ENCODE measurements at places on chromosomes 3 and 15. TPM values are rescaled to one million over a fixed set of nuclear protein-coding genes. Genes with fewer than 3 reads are reported as not detected.

Gene IL20RB
- 1.0 TPM for total RNA-seq

Gene SMAD6
- 64.5 TPM for total RNA-seq

Gene SNRK
- total RNA-seq, result 11.5 TPM

Gene NR2E3
- total RNA-seq, result not detected

Gene CFAP91
- total RNA-seq, result 0.17 TPM

Gene C3orf49
- total RNA-seq, result not detected

Gene GOLGA8Q
- total RNA-seq, result 2.3 TPM

Gene PIK3CA
- total RNA-seq, result 19.4 TPM

Gene AGBL1
- total RNA-seq, result not detected

Gene UBE2E2
- 74.5 TPM for total RNA-seq

Gene ZDHHC3
- total RNA-seq, result 56.6 TPM

GRCh38 chr3:24764236-24764915 is 269.7 kb upstream of the THRB start:
- no peak for DNase-seq

- no peak for DNase-seq
Observed at GRCh38 chr3:27666708-27667107, 55.4 kb downstream of the EOMES start.

- peak; percentile 46 for DNase-seq
Observed at GRCh38 chr15:29143909-29144635, 125.5 kb downstream of the NSMCE3 start.

DNA sequence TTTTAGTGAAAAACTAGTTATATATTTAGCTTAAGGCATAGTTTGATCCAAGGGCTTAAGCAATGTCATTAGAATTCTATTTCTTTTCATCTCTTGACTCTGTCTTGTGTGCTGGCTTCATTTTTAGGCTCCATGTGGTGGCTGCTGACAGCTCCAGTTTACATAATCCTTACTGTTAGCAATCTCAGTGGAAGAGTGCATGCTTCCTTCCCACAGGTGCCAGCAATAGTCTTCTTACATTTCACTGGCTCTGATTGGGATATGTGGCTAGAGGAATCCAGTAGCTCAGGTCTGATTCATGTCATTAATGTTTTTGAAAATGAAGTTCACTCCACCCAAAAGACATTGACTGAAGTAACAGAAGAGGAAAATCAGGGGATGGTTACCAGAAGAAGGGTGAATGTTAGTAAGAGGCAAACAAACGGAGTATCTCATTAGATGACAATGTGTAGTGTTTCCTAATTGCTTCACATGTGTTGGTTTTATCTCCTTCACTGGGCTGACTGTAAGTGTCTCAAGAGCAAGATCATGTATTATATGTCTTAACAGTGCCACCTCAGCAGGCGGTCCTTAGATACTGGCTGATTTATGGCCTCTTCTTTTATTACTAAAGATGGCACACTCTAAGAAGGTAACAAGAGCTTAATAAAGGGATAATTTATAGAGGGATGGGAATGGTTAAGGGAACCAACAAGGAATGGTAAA is 25.6 kb upstream of the TCF12 start:
- no peak for DNase-seq

GRCh38 chr3:30890907-30891306 is 3.6 kb downstream of the GADL1 start:
- DNase-seq, result no peak

- DNase-seq, result no peak
Observed at GRCh38 chr15:71634820-71635560, 175.4 kb upstream of the NR2E3 start.

- peak; percentile 30 for DNase-seq
Observed at GRCh38 chr3:72448858-72449257, 399.4 kb downstream of the SHQ1 start.

DNA sequence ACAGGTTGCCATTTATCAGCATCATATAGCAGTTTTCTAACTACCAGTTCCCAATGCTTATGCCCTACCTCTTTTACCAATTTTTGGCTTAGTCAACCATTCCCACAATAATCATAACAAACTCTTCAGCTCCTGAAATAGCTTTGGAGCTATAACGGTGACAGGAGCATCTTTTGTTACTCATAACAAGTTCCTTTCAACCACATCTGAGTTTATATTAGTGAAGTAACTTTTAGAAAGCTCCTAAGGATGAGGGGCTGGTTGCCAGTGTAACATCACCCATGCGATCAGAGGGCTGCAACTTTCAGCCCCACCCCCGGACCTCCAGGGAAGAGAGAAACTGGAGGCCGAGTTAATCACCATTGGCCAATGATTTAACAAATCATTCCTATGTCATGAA is 495.3 kb upstream of the RASGRP1 start:
- no peak for DNase-seq

- no peak for DNase-seq
Observed at GRCh38 chr3:58495101-58495500, 3.2 kb downstream of the KCTD6 start.

DNA sequence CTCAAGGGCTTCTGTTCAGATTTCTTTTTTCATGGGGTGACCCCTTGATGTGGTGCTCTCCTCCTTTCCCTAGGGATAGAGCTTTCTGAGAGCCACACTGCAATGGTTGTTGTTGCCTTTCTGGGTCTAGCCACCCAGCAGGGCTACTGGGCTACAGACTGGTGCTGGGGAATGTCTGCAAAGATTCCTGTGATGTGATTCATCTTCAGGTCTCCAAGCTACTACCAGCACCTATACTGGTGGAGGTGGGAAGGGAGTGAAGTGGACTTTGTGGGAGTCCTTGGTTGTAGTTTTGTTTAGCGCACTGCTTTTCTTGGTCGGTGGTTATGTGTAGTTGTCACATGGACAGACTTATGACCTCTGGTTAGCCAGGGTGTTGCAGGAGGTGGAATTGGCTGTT is 392.3 kb upstream of the CNTN6 start:
- DNase-seq, result no peak

GRCh38 chr3:49469037-49469935 is 781 bp upstream of the DAG1 start:
- peak; percentile 12 for DNase-seq

- DNase-seq, result no peak
Observed at GRCh38 chr3:196054661-196055060, 27.2 kb downstream of the TFRC start.

DNA sequence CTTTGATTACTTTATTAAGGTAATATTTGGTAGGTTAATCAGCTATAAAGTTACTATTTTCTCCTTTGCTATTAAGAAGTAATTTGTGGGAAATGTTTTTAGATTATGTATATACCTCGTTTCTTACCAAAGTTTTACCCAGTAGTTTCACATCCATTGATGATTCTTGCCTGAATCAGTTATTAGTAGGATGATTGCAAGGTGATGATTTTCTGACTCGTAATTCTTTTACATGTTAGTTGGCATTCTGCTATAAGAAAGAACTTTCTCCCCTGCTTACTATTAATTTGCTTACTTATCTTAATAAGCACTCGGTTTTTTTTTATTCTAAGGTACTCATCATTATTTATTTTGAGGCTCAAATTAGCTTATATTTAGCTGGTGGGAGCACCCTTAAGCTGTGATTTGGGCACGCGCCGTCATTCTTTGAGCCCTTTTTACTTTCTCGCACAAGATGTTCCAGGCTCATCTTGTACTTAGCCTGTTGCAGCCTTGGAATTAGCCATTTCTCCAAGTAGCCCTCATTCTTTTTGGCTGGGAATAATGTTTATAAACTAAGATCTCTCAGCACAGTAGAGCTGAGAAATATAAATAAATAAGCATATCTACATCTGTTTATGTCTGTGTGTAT is 15.3 kb downstream of the USP3 start:
- no peak for DNase-seq

GRCh38 chr3:6697722-6698121 is 163.2 kb upstream of the GRM7 start:
- no peak for DNase-seq

DNA sequence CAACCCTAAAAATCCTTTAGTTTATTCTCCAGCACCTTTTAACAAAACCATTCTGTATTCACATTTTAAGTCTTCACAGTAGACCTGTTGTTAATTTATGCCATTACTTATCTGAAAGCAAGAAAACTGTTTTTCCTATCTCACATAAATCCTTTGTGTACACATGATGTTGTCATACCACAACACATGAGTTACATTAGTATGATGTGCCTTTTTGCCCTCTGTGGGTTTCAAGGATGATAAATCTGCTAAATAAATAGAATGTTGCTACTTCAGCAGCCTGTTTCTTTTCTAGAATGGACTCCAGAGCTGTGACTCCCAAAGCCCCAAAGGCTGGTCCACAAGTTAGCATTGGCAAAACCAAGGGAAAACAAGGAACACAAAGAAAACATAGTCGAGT is 151.6 kb downstream of the SERPINI1 start:
- no peak for DNase-seq

DNA sequence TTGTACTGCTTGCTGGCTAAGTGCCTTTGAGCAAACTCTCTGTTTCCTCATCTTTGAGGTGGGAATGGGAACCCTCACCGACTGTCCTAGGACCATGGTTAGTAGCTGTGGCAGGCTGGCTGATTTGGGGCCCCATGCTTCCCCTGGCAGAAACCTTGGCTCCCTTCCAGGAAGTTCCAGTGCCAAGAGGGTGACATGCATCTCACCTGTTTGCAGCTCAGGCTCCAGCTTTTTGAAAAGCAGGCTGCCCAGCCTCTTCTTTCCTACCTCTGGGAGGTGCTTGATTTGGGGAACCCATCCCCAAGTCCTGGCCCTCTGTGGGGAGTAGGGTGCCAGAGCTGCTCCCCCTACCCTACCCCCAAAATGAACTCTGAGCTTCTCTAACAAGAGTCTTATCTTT is 50.8 kb downstream of the RAB11A start:
- DNase-seq, result no peak

GRCh38 chr3:178705925-178706324 is 169.7 kb downstream of the KCNMB2 start:
- no peak for DNase-seq
